ENCODE measurements at places on chromosomes 13 and 19. TPM values are rescaled to one million over a fixed set of nuclear protein-coding genes. Genes with fewer than 3 reads are reported as not detected.

FLT1 gene
- polyA plus RNA-seq: 0.20 TPM

PGLYRP2 gene
- not detected for polyA plus RNA-seq

- H3K27ac ChIP-seq: no peak overlapping the region
- DNase-seq: no peak
- no peak overlapping the region for H3K4me3 ChIP-seq
- H3K36me3 ChIP-seq: no peaks in the 10 kb centered on the region
- peaks cover 2% of the 10 kb centered on the region for H3K4me1 ChIP-seq
These were observed 245.1 kb downstream of the LMO7 start for GRCh38 chr13:75881109-75881775.

DOCK6 gene
- polyA plus RNA-seq: 14.0 TPM

DNA sequence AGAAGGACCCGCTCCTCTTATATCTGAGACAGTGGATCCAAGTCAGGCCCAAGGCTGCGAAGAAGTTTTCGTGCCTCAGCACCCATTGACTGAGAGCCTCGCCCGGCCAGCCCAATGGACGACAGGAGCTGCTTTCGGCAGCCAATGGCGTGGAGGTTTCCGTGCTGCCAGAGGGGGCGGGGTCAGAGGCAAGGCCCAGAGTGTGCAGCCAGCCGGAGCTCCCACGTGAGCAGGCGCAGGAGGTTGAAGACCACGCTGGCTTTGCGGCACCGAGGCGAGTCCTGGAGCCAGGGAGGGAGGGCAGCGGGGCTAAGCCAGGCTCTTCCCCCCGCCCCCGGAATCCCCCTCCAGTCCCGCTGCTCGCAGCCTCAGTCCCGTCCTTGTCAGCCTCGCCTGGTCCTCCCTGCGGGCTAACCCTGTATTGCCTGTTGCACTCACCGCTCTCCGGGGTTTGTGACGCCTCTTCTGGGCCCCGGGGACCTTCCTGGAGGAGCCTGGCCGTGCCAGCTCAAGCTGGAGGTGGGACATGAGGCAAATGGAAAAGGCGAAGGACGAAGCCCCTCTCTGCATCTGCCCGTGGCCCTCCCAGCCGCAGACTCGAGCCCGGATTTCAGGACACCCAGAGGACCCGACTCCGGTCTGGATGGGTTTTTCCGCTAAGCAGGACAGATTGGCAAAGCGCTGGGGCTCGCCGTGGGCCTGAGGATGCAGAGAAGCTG, 1.5 kb downstream of the IFNL4 start:
- DNase-seq: no peak
- H3K27ac ChIP-seq: no peak overlapping the region
- no peaks in the 10 kb centered on the region for H3K27me3 ChIP-seq
- H3K36me3 ChIP-seq: no peaks in the 10 kb centered on the region
- no peaks in the 10 kb centered on the region for H3K4me1 ChIP-seq

- H3K4me1 ChIP-seq: no peaks in the 10 kb centered on the region
- H3K27ac ChIP-seq: no peak overlapping the region
- no peaks in the 10 kb centered on the region for H3K36me3 ChIP-seq
- no peaks in the 10 kb centered on the region for H3K27me3 ChIP-seq
These were observed 1.5 kb upstream of the MYO1F start for GRCh38 chr19:8578642-8579265.

GRCh38 chr19:30390356-30390988, 18.3 kb downstream of the ZNF536 start:
- peaks cover 22% of the 10 kb centered on the region for H3K4me1 ChIP-seq
- DNase-seq: no peak
- H3K27me3 ChIP-seq: no peaks in the 10 kb centered on the region
- no peak overlapping the region for H3K27ac ChIP-seq
- H3K4me3 ChIP-seq: no peak overlapping the region

DNA sequence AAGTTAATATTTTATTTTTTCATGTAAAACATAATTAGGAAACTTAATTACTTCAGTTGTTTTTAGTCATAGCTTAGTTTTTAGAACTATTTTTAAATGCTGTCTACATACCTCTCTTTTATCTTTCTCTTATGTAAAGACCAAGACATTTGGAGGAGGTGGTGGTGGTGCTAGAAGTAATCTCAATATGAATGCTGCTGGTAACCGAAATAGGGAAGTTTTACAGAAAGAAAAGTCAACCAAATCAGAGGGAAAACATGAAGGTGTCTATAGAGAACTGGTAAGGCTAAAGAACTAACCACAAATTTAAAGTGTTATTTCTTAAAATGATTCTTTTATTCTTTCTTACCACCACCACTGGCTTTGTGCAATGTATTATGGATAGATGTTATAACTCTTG, 97.3 kb downstream of the TDRD3 start:
- H3K4me3 ChIP-seq: no peak overlapping the region
- H3K27me3 ChIP-seq: no peaks in the 10 kb centered on the region
- H3K27ac ChIP-seq: no peak overlapping the region

- DNase-seq: no peak
- no peak overlapping the region for H3K4me3 ChIP-seq
- H3K36me3 ChIP-seq: no peaks in the 10 kb centered on the region
- H3K4me1 ChIP-seq: 0 out of 2 replicates have a peak, but pooled peaks cover 4% of the 10 kb centered on the region
- peak overlapping the region; percentile 88 for H3K27ac ChIP-seq
These were observed 232.0 kb upstream of the SPRY2 start for GRCh38 chr13:80572923-80573316.

- no peaks in the 10 kb centered on the region for H3K36me3 ChIP-seq
- peaks cover 5% of the 10 kb centered on the region for H3K27me3 ChIP-seq
- no peak overlapping the region for H3K4me3 ChIP-seq
- DNase-seq: no peak
- H3K4me1 ChIP-seq: no peaks in the 10 kb centered on the region
These were observed 1.6 kb upstream of the CFAP97D2 start for GRCh38 chr13:114177245-114178010.

GRCh38 chr19:53467485-53468262, at the start of gene ZNF813:
Gene ZNF813 (plus strand): TSS chr19:53467733. CDS start chr19:53483823, 16,090 bp downstream.
- H3K4me3 ChIP-seq: peak within 1 kb of the TSS; percentile 72
- H3K27me3 ChIP-seq: no peaks in the 10 kb centered on the region
- DNase-seq: peak; percentile 95
- no peaks in the 10 kb centered on the region for H3K4me1 ChIP-seq
- no peaks in the 10 kb centered on the region for H3K36me3 ChIP-seq

DNA sequence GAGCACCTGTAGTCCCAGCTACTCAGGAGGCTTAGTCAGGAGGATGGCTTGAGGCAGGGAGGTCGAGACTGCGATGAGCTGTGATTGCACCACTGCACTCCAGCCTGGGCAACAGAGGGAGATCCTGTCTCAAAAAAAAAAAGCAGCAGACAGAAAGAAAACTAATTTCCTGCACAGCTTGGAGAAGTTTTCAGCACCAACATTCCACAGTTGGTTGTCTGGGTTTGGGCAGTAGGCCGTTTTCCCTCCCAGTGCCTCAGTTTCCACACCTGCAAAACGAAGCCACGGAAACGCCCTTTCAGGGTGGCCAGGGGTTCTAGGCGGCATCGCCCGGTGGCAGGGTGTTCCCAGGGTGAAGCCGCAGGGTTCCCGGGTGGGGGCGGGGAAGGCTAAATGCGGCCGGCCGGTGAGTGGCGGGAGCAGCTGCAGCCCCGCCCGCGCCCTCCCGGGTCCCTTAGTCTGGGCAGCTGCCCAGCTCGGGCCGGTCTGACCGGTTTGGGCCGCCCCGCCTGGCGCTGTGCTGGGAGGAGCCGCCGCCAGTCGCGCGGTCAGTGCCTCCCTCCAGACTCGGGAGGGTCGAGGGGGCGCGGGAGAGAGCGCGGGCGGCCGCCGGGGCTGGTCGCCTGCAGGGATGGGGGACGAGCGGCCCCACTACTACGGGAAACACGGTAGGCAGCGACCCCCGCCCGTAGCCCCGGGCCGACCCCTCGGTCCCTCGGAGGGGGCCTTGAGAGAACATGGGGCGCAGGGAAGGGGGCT, at the start of gene SLC44A2:
SLC44A2 (plus strand) TSS at position 551 of the 759 bp plus-strand sequence; CDS start at position 632, 81 bp downstream.
- H3K4me3 ChIP-seq: peak within 1 kb of the TSS; percentile 48
- H3K27ac ChIP-seq: no peak within 1 kb of the TSS
- peaks cover 3% of the 10 kb centered on the region for H3K4me1 ChIP-seq
- no peaks in the 10 kb centered on the region for H3K27me3 ChIP-seq

- H3K4me1 ChIP-seq: no peaks in the 10 kb centered on the region
- H3K27ac ChIP-seq: no peak overlapping the region
- DNase-seq: no peak
- H3K36me3 ChIP-seq: no peaks in the 10 kb centered on the region
These were observed 82.8 kb downstream of the INSR start for GRCh38 chr19:7211191-7211951.

CYP4F2 gene
- polyA plus RNA-seq: not detected

UCHL3 gene
- polyA plus RNA-seq: 28.8 TPM

DNA sequence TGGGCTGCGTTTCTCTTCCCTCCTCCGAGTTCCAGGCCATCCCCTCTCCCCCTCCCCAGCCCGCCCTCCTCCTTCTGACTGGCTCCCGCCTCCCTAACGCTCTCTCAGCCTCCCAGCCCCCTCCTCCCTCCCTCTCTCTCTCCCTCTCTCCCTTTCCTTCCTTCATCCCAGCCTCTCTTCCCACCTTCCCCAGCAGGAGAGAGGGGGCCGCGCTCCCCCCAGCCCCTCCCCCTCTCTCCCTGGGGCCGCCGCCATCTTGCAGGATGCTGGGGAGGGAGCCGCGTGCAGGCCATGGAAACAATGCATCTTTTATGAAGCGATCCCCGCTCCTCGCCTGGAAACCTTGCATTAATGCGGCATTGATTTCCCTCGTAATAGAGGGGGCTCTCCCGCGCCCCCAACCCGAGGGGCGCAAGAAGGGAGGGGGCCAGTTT, 42.6 kb upstream of the ADGRL1 start:
- H3K27ac ChIP-seq: no peak overlapping the region
- peak overlapping the region; percentile 40 for H3K4me3 ChIP-seq
- H3K4me1 ChIP-seq: 0 out of 2 replicates have a peak, but pooled peaks cover 4% of the 10 kb centered on the region
- H3K36me3 ChIP-seq: no peaks in the 10 kb centered on the region
